ENCODE measurements at places on chromosomes 3 and 15. TPM values are rescaled to one million over a fixed set of nuclear protein-coding genes. Genes with fewer than 3 reads are reported as not detected.

SKOR1 gene
- total RNA-seq, result 0.49 TPM

FEZF2 gene
- not detected for total RNA-seq

GPR62 gene
- total RNA-seq, result not detected

GABRG3 gene
- total RNA-seq, result not detected

CLDN16 gene
- not detected for total RNA-seq

ADAMTS7 gene
- 13.6 TPM for total RNA-seq

GOLGA6B gene
- total RNA-seq, result not detected

THRB gene
- total RNA-seq, result 46.3 TPM

ARIH1 gene
- 41.0 TPM for total RNA-seq

PAQR5 gene
- total RNA-seq, result 3.5 TPM

CPLX3 gene
- total RNA-seq, result not detected

TM2D3 gene
- 34.1 TPM for total RNA-seq

AMIGO3 gene
- 1.5 TPM for total RNA-seq

GHSR gene
- not detected for total RNA-seq

SERINC4 gene
- total RNA-seq, result 0.12 TPM

ZCWPW2 gene
- total RNA-seq, result 0.65 TPM

GPR149 gene
- not detected for total RNA-seq

IL16 gene
- 1.1 TPM for total RNA-seq

MYZAP gene
- not detected for total RNA-seq

STARD9 gene
- 25.8 TPM for total RNA-seq

CHRM5 gene
- total RNA-seq, result under 0.01 TPM

FGF12 gene
- 2.3 TPM for total RNA-seq

ARPIN gene
- total RNA-seq, result 18.0 TPM

TRAIP gene
- total RNA-seq, result 2.6 TPM

C3orf20 gene
- not detected for total RNA-seq

RETNLB gene
- total RNA-seq, result not detected

NGLY1 gene
- total RNA-seq, result 25.6 TPM

LTK gene
- total RNA-seq, result 0.32 TPM

Data from hair follicle dermal papilla cell (primary cell).